Stimulated activated naive CD4-positive, alpha-beta T cell (primary cell): ENCODE measurements at places on chromosomes 12 and 14.

GRCh38 chr12:65326616-65327015 lies 48.1 kb downstream of the MSRB3 start:
- DNase-seq, result no peak

GRCh38 chr14:67610491-67610890 lies 9.2 kb upstream of the ARG2 start:
- no peak for DNase-seq

- no peak for DNase-seq
Measured at GRCh38 chr12:104888481-104888880, 69.6 kb downstream of the SLC41A2 start.

DNA sequence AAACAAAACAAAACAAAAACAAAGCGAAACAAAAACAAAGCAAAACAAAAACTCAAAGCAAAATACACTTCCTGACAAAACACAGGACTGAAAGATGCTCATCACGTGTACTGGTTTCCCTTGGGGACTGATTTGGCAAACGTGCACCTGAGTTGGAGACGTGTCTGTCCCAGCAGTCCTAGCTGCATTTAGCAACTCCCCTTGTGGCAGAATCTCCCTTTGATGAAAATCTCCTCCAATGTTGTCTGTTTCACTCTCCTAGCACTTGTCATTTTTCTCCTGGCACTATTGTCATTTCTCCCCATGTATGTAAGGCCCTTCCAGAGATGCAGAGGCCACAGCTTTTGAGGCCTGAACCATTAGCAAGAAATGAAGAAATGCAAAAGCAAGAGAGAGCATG lies 6.8 kb upstream of the SLC24A4 start:
- DNase-seq, result no peak

GRCh38 chr12:90280033-90280432 lies 571.4 kb upstream of the ATP2B1 start:
- DNase-seq, result no peak

DNA sequence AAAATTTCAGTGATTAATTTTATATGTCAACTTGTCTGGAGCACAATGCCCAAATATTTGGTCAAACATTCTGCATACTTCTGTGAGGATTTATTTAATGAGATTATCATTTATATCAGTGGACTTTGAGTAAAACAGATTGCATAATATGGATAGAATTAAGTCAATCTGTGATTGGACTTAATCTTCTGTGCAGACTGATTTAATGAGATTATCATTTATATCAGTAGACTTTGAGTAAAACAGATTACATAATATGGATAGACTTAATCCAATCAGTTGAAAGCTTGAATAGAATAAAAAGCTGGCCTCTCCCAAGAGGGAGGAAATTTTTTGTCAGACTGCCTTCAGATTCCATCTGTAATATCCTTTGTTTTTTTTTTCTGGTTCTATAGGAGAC lies 1413.2 kb downstream of the LRFN5 start:
- no peak for DNase-seq

GRCh38 chr12:24561411-24561871 lies 387.5 kb downstream of the BCAT1 start:
- DNase-seq, result no peak
